ENCODE measurements at places on chromosomes 2 and 18.

- DNase-seq: no peak
Observed at GRCh38 chr2:126686286-126686685, 30.3 kb downstream of the GYPC start.

DNA sequence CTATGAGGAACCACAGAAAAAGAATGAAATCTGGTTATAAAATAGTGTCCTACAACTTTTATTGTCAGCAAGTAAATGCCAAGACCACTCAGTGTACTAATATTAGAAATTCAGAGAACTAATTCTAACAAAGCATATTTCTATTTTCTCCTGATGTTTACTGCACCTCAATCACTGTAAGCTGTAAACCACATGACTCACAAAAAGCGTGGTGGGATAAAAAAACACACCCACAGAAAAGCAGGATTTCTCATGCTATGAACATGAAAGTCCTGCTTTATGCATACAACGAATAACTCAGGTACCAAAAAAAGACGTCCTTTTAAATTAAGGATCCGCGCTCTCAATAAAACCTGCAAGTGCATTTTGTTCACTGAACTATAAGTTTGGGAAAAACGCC, 797 bp downstream of the TXNL4A start:
- no peak for DNase-seq

- DNase-seq: peak; percentile 29
Observed at GRCh38 chr18:23618862-23619387, 32.6 kb upstream of the NPC1 start.

GRCh38 chr2:169715379-169716237, 18.0 kb upstream of the KLHL23 start:
- DNase-seq: no peak

GRCh38 chr2:26039603-26040323, 5.9 kb downstream of the RAB10 start:
- DNase-seq: no peak

DNA sequence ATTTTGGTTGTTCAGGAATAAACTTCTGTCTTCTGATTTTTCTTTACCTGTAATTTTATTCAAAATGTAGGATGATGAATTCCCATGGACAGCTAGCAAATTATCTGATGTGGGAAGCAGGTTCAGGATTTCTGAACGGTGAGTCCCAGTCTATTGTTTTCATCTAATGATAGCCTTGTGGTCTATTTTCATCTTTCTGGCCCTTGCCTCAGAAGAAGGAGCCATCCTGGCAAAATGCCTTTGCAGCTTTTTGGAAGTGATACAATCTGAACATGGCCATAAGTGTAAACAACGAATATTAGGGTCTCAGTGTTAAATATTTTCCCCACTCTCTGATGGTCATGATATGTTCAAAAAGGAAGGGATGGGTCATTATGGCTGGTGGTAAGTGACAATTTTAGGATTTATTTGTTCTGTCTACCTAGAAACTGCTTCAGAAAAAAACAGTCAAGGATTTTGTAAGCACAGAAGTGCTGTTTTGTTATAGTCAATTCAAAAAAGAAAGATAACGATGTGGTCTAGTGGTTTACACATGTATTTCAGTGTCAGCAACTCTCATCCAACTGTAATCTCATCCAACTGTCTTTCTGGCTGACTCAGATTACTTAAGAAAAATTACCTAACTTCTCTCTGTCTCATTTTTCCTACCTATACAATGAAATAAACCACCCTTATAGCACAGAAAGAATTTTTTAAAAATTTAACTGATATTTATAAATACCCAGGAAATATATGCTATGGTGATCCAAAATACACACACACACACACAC, 272.6 kb upstream of the ERBB4 start:
- no peak for DNase-seq

DNA sequence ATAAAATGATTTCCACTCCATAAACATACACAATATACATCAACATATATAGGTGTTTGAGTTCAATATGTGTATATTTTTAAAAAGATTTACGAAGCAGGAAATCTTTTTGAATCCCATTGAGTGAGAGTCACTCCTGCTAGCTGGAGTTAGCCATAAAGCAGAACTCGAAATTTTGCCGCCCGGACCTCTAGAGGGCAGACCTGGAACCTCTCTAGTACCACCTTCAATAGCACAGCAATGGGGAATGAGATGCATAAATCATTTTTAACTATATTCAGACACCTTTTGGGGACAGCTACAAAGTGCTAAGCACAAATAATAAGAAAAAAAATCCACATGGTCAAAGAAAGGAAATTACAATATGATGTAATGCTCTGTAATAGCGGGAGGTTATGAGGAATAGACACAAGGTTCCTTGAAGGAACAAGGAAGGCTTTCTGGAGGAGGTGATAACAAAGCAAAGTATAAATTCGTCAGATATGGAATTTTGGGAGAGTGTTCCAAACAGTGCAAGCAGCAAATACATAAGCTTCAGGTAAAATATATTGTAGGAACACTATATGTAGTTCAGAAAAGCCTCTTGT, 533.4 kb downstream of the ERBB4 start:
- DNase-seq: peak; percentile 10

GRCh38 chr2:12066116-12066515, 319.7 kb downstream of the LPIN1 start:
- DNase-seq: no peak

DNA sequence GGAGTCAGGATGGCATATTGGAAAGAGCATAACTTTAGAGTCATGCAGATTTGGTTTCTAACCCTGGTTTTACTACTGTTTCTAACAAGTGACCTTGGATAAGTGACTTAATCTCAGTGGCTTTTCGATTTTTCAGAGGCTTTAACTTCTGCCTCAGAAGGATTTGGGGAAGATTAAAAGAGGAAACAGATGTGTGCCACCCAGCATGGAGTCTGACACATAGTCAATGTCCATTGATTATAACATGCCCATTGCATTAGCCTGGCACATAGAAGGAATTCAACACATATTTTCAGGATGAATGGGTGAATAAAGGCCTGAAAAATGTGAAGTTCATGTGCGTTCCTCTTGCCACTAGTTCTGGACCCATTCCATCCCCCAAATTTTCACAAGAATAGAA, 438.2 kb downstream of the EPHA4 start:
- no peak for DNase-seq

DNA sequence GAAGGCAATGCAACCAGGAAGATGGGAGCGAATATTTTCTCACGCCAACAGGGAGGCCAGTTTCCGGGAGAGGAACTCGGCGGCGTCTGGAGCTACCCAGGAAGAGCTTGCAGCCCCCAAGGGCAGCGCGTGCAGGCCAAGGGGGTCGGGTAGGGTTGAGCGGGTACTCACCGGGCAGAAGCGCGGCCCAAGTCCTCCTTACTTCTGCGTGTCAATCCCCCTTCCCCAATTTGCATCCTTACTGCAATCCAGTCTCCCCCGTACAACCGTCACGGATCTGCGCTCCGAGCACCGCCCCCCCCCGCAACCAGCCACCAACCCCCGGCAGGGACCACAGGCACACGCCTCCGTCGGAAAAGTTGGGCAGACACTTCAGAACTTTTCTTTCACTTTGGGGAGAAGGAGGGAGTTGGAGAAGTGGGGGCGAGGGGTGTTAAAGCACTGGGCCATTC, 1.3 kb downstream of the ATP8B1 start:
- DNase-seq: no peak

DNA sequence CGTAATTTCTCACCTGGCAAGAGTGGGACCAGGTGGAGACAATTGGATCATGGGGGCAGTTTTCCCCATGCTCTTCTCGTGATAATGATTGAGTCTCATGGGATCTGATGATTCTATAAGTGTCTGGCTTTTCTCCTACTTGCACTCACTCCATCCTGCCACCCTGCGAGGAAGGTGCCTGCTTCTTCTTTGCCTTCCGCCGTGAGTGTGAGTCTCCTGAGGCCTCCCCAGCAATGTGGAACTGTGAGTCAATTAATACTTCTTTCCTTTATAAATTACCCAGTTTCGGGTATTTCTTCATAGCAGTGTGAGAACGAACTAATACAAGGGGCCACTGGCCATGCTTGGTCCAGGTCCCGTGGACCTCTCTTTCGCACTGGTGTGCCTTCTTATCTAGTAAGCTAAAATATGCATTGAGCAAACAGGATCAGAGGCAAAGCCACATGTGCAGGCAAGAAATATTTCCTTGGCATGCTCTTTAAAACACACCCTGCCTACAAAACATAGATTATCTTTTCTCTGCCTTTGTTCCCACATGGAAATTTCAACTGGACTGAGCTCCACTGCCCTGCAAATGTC, 821.1 kb downstream of the TRIB2 start:
- no peak for DNase-seq

DNA sequence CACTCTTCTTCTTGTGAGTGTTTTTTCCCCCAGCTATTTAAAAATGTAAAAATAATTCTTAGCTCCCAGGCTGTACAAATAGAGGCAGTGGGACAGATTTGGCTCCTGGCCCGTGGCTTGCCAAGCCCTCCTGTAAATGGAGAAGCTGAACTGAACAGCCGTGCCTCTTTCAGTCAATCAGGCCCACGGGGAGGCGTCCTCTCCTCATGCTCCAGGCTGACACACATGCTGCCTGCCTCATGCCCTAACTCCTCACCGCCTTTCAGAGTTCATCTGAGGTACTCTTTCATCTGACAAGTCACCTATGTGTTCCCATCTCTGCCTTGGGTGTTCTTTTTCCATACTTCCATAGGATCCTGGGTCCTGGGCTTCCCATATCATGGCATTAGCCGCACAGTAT, 58.9 kb downstream of the BMP10 start:
- DNase-seq: peak; percentile 27

- no peak for DNase-seq
Observed at GRCh38 chr2:86087936-86088850, 17.5 kb downstream of the POLR1A start.

DNA sequence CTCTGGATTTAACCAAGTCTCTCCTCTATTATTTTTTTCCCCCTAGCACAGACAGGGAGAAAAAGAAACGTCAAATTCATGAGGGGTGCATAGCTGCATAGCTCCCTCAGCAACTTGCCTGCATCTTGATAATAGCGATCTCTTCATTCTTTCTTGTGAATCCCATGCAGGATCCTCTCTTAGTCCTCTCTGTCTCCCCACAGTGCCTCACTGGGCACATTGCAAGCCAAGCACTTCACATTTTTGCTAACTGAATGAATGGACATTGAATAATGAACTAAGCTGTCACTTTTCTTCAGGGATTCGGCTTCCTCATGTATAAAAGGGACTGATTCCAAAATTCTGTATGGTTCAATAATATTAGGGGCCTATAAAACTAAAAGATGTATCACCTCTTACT, 2.9 kb upstream of the EPB41L3 start:
- DNase-seq: peak; percentile 83

DNA sequence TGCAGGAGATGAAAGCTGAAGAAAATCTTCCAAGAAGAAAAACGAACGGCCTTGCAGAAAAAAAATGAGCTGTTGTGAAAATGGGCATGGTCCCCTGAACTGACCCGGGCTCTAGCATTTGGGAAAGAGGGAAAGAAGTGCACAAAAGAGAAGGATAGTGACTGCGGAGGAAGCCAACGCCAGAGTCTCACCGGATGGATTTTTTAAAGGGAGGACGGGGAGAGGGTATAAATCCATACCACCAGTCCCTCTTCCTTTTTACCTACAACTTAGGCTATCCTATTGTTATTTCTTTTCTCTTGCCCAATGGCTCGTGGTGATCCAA, 601 bp downstream of the WDR35 start:
- DNase-seq: no peak

DNA sequence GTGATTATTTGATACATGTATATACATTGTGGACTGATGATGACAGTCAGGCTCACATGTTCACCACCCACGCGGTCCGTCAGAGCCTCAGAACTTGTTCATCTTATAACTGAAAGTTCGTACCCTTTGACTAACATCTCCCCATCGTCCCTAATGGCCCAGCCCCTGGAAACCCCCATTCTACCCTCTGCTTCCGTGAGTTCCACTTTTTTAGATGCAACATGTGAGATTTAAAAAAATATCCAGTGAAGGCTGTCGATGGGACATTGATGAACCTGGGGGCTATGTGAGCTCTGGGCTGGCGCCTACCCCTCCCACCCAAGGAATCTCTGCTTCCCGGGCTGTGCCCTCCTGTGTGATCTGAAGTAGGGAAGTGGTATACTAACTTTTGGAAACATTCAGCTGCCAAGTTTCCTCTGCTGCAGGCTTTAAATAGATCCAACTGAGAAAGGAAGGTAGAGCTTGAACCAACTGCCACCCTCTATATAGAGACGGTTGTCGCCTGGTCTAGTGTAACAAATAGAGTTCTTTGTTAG, 163.8 kb downstream of the FAM210A start:
- peak; percentile 39 for DNase-seq

DNA sequence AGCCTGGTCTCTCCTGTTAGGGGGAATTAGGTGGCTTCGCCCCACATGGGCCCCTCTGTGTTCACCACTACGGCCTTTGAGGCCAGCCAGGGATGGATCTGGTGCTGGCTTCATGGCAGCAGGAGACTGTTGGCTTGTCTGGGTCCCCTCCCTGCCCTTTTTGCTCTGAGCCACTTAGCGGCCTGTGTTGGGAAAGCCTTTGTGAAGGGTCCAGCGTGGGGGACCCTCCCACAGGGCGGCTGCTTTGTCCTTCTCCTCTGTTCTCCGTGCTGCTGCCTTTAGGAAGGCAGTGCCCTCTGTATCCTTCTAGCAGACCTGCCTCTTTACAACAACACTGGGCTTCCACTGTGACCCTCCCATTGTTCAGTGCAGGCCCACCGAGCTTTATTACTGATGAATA, 118.4 kb downstream of the TSN start:
- DNase-seq: no peak

GRCh38 chr2:36589230-36589630, 8.7 kb downstream of the FEZ2 start:
- DNase-seq: peak; percentile 41

GRCh38 chr2:235106874-235107639, 155.2 kb downstream of the SH3BP4 start:
- DNase-seq: peak; percentile 83

- no peak for DNase-seq
Observed at GRCh38 chr2:104215269-104216161, 638.4 kb upstream of the POU3F3 start.

DNA sequence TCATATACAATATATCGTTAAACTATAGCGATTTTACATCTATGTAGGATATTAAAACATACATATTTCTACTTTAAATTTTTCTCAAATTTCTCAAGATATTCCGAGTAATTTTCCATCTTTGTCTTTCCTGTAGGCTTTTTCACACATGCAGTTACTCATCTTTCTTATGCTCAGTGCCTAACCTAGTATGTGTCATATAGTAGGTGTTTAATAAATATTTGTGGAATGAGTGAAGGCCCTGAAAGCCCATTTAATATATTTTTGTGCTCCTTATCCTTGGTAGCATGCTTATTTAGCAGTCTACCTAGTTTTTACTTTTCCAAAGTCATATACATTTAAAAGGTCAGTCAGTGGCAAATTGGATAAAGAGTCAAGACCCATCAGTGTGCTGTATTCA, 67.3 kb downstream of the ITGB6 start:
- no peak for DNase-seq
